M059J (cell line): ENCODE measurements at places on chromosomes 2 and 18. TPM values are rescaled to one million over a fixed set of nuclear protein-coding genes. Genes with fewer than 3 reads are reported as not detected.
A peak's percentile ranks its signal among the peaks of the same experiment; 100 is the strongest.

GRCh38 chr2:6072768-6073167 is 380.6 kb downstream of the SOX11 start:
- no peak for DNase-seq

Gene ANKAR
- 2.2 and 3.5 TPM in 2 replicates for total RNA-seq

DNA sequence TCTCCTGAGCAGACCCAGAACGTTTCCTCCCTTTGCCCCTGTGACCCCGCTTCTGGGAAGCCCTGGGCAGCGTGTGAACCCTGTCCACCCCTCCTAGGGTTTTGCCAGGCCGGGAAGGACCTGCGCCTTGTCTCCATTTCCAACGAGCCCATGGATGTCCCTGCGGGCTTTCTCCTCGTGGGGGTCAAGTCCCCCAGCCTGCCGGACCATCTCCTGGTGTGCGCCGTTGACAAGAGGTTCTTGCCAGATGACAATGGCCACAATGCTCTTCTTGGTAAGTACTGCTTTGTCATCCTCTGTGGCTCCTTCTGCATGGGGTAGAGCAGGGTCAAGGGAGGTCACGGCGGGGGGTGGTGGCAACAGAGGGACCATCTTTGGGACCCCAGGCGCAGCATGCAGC is 32.5 kb downstream of the GREB1 start:
- no peak for DNase-seq

Gene KCNIP3
- total RNA-seq: 3.3 and 5.8 TPM in 2 replicates

DNA sequence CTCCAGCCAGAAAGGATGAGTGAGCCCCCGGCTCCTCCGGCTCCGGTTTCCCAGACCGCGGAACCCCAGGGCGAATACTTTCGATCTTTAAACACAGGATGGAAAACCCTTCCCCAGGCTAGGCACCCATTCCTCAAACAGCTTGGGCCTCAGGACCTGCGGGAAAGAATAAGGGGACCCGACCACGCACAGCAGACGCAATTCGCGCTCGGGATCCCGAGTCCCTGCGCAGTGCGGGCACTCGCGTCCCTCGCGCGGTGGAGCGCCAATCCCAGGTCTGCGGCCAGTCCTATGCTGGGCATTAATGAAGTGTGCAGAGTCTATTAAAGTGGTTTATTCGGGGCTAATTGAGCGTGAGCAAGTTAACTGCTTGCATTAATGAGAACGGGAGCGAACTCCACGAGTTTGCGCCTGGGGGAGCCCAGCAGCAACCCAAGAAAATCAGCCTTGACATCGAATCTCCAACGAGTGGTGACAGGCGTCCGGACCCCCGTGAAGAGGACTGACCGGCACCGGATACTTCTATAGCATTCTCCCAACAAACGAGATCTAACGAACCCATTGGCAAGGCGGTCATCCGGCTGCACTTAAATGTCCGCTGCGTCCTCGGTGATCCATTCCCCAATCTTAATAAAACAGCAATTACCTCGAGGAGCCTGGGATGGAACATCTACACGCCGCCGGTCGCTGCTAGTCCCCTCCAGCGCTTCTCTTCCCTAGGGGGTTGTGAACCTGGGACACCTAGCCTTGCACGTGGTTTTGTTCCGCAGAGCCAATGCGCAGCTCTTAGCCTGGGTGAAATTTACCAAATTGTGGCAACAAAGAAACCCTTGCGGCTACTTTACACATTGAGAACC is 1.6 kb downstream of the OSR1 start:
- DNase-seq: no peak

DNA sequence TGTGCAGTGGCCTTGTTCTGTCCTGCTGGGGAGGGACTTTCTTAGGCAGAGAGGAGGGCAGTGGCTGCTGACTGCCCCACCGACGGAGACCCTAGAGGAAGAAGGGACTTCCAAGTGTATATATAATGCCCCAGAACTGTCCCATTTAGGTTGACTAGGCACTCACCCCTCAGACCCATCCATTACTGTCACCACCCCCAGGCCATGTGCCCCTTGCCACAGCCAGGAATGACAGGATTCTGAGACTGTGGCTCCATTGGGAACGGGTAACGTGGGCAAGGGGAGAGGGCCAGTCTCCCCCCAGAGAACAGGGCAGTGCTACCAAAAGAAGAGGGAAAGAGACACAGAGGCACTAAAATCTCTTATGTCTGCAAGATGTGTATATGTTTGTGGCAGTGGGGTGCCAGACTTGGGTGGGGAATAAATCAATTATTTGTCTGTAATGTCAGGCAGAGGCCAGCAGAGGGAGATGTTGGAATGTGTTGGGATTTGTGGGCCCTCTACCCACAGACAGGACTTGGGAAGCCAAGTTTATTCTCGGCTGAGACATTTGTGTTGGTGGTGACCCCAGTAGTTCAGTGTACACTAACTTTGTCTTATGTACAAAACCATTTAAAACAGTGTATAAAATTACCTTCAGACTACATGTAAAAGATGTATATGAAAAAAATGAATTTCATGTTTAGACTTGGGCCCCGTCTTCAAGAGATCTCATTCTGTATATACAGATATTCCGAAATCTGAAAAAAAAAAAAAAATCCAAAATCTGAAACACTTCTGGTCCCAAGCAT is 24.0 kb upstream of the TMEM37 start:
- DNase-seq: peak; percentile 51

Gene CCL20
- not detected in 2 replicates for total RNA-seq

Gene SLC16A14
- total RNA-seq: 0.42 and 0.81 TPM in 2 replicates

DNA sequence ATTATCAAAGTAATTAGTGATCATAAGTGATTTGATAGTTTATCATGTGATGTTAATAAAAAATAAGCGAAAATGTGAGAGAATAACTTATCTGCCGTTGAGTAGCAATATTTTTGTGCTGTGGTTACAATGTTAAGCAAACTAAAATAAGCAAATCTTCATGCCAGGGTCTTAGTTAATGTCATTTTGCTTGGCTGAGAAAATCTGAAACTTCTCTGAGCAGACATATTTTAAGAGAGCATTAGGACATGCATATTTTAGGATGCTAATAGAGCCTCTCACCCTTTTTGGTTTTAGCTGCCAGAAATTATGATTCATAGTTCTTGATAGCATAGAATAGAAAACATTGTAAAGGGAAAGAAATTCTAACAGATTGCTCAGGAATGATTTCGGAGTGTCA is 233.5 kb upstream of the ZEB2 start:
- no peak for DNase-seq

GRCh38 chr2:17148407-17149145 is 369.7 kb downstream of the RAD51AP2 start:
- peak; percentile 1 for DNase-seq

Gene CHRND
- total RNA-seq: not detected in 2 replicates

DNA sequence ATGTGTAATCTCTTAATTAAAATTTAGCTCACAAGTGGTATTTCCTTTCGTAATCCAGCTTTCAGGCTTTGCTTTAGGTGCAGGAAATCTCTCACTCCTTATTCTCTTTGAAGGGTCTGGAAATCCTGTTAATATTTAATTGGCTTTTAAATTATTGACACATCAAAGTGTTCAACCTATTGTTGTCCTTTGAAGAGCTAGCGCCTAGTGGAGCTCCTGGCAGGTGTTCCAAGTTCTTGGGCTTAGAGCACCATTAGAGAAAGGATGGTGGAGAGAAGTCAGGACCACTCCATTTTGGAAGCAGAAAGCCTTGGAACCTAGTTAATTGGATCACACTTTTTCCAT is 92.4 kb downstream of the CABLES1 start:
- no peak for DNase-seq

DNA sequence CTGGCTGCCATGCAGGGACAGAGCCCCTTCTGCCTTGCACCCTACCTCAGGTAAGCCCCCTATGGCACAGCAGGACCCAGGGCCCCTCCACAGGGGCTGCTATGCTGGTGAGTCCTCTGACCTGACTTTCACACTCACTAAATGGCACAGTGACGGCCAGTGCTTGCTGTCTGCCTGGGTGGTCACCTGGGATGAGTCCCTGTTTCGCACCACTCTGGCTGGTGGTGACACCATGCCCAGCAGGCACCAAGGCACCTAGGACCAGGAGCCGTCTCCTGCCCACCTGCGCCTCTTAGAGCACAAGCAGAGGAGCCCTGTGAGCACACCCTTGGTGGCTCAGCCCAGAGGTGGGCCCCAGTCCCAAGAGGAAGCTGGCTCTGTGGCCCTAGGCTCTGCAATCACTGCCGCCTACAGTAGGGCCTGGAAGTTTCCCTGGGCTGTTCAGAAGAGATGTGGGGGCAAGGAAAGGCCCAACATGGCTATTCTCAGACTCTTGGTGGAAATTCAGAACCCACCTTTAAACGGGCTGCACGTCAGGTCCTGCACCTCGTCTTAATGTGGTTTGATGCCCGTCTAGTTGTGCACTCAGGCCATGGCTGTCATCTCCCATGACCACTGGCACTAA is 96.0 kb downstream of the PLB1 start:
- no peak for DNase-seq

DNA sequence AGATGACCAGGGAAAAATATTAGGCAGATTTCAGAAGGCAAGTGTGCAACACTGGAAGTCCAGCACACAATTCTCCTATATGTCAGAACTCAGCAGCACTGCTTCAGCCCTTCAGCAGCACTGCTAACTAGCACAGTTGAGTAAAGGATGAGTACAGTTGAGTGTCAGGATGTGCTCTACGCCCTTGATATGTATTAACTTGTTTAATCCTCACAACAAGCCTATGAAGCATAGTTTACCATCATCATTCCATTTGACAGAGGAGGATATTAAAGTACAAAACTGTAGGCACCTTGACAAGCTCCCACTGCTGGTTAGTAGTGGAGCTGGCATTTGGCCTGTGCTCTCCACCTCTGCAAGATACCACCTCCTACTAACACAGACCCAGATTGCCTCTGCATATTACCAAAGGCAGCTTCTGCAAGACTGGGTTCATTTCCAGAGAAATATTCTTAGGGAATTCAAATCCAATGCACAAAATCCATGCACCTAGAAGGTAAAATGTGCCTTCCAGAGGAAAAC is 230.8 kb downstream of the ANAPC1 start:
- DNase-seq: no peak

GRCh38 chr2:64406407-64406774 is 47.6 kb upstream of the LGALSL start:
- DNase-seq: no peak

- peak; percentile 76 for DNase-seq
Measured at GRCh38 chr2:3169106-3169870, 208.3 kb downstream of the EIPR1 start.

GRCh38 chr18:11487390-11487789 is 122.0 kb upstream of the SLC35G4 start:
- DNase-seq: no peak

GRCh38 chr2:237128026-237128703 is 42.5 kb downstream of the COPS8 start:
- peak; percentile 95 for DNase-seq

DNA sequence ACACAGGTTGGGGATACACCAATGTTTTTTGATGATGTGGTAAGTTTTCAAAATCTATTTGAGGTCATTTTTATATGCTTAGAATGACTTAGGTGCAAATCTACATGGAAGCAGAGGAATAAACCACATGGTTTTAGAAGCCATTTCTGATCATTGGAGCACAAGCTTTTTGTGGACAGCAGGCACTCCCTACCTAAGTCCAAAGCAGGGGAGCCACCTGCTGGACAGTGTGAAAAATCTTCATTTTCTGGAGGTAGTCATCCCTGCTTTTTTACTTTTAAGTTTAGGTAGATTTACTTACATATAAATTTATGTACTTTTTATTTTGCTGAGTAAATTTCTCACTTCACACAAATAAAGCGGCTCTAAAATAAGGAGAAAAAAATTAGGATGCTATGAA is 323.2 kb downstream of the PLCL1 start:
- peak; percentile 41 for DNase-seq

Gene KATNAL2
- total RNA-seq: 2.0 and 4.0 TPM in 2 replicates

- DNase-seq: peak; percentile 31
Measured at GRCh38 chr2:162333968-162334367, 10.0 kb upstream of the GCA start.

DNA sequence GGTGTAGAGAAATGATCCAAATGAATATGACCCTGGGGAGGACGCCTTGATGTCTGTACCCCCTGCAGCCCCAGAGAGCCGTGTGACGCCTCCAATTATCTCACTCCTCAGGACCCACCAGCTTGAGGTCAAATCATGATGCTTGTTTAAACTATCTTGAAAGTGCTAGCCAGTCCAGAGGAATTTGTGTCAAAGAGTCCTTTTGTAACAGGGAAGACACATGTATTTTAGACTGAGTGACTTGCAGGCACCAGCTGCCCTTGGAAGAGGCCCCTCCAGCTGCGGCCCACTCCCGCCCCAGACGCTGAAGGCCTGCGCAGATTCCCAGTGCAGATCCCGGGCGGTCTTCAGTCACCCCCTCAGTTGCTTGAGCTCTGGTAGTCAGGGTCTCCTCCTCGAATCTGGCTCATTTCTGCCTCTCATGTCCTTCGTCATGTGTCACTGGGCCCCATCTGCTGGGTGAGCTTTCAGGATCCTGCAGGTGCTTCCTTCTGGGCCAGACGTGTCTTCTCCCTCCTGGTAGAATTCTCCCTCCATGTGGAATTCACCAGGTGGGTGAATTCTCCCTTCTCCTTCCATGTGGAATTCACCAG is 77.4 kb downstream of the RNF144A start:
- DNase-seq: no peak
